ENCODE measurements at places on chromosomes 5 and 9. TPM values are rescaled to one million over a fixed set of nuclear protein-coding genes. Genes with fewer than 3 reads are reported as not detected.

GRCh38 chr5:18702821-18703220 is 1068.6 kb downstream of the TAF11L14 start:
- no peaks in the 10 kb centered on the region for H3K4me1 ChIP-seq
- no peak for DNase-seq
- no peaks in the 10 kb centered on the region for H3K27me3 ChIP-seq
- H3K27ac ChIP-seq = no peak overlapping the region

Gene FGF10
- polyA plus RNA-seq = not detected

DNA sequence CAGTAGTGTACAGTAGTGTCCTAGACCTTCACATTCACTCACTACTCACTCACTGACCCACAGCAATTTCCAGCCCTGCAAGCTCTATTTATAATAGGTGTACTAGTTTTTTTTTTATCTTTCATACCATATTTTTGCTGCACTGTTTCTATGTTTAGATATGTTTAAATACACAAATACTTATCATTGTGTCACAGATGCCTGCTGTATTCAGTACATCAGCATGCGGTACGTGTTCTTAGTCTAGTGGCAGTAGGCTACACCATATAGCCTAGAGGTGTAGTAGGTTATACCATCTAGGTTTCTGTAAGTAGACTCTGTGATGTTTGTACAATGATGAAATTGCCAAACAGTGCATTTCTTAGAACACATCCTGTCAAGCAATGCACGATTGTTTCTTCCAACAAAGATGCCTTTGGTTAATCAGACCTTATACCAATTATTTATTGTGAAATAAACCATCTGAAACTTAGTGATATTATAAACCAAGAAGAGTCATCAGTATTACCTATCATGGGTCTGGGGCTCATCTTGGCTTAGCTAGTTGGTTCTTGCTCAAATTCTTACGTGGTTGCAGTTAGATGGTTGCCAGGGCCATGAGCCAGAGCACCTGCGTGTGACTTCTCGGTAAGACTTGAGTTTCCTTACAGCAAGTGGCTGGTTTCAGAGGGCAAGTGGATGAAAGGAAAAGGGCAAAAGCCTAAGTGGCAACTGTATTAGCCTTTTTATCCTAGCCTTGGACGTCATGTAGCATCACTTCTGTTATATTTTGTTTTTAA is 41.1 kb downstream of the ERBIN start:
- peaks cover 3% of the 10 kb centered on the region for H3K36me3 ChIP-seq
- no peaks in the 10 kb centered on the region for H3K27me3 ChIP-seq
- H3K4me1 ChIP-seq = no peaks in the 10 kb centered on the region
- no peak for DNase-seq
- no peak overlapping the region for H3K27ac ChIP-seq
- H3K4me3 ChIP-seq = no peak overlapping the region

DNA sequence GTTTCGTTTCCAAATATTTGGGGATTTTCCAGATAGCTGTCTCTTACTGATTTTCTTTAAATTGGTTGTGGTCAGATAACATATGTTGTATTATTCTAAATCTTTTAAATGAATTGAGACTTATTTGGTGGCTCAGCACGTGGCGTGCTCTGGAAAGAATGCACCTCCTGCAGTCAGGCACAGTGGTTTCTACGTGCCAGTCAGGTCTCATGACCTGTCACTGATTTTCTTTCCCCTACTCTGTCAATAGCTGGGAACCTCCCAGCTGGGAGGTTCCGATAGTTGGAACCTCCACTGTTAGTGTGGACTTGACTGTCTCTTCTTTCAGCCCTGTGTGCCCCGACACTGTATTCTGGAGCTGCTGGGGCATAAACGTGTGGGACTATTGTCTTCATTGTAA is 27.6 kb downstream of the TRIP13 start:
- no peaks in the 10 kb centered on the region for H3K4me1 ChIP-seq
- no peak overlapping the region for H3K27ac ChIP-seq
- no peak for DNase-seq
- no peak overlapping the region for H3K4me3 ChIP-seq
- H3K36me3 ChIP-seq = peaks cover 27% of the 10 kb centered on the region
- no peaks in the 10 kb centered on the region for H3K27me3 ChIP-seq

DNA sequence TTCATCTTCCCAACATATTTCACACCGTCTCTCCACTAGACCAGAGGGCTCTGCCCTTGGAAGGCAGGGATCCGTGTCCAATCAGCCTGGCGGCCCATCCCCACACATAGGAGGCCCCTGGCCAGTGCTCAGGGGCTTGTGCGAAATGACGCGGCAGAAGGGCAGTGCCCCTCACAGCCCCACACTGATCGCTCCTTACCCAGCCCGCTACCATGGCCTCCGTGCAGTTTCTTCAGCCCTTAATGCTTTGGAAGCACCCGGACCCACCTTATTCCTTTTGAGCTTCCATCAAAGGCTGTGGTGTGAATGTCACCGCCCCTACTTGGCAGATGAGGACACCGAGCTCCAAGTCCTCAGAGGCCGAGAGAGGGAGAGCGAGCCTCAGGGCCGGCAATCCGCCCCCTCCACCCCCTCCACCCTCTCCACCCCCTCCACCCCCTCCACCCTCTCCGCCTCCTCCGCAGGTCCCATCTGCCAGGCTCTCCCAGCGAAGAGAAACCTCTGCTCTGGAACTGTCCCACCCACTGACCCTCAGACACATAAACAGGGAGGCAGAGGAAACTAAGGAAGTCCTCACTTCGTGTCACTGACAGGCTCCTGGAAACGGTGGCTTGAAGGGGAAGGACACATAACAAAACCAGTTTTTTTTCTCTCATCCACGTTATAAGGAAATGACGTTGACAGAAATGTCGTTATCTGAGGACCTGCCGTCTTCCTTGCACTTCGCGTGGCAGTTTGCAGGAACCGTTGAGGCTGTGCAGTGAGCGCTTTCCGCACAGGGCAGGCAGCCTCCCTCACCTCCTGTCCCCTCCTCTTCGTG is 13.9 kb downstream of the QSOX2 start:
- H3K36me3 ChIP-seq = no peaks in the 10 kb centered on the region
- no peak overlapping the region for H3K4me3 ChIP-seq
- no peaks in the 10 kb centered on the region for H3K27me3 ChIP-seq

DNA sequence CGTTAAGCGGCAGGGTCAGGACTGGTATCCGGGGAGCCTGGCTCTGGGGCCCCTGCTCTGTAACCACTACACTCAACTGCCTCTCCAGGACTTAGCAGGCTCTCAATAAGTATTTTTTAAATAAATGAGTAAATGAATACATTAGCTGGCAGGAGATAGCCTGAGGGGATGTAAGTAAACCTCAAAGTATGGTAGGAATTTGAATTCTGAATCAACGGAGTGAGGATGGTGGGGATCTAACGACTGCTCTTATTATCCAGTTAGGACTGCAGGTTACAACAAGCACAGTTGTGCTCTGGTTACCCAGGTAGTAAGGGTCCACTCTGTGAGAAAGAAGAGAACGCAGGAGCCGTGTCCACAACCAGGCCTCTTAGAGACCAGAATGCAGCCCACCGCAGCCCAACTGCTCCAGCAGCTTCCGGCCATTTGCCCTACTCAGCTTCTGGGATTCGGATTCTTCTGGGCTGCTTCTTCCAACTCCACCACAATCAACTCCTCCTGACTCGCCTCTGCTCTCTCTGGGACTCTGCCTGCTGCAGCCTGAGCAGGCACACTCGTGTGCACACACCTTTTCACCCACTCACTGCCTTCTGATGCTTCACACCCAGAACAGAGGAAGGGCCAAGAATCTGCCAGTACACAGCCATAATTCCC is 52.6 kb downstream of the MED27 start:
- H3K4me1 ChIP-seq = no peaks in the 10 kb centered on the region
- no peaks in the 10 kb centered on the region for H3K27me3 ChIP-seq
- no peak overlapping the region for H3K4me3 ChIP-seq
- DNase-seq = no peak
- H3K36me3 ChIP-seq = no peaks in the 10 kb centered on the region
- no peak overlapping the region for H3K27ac ChIP-seq

DNA sequence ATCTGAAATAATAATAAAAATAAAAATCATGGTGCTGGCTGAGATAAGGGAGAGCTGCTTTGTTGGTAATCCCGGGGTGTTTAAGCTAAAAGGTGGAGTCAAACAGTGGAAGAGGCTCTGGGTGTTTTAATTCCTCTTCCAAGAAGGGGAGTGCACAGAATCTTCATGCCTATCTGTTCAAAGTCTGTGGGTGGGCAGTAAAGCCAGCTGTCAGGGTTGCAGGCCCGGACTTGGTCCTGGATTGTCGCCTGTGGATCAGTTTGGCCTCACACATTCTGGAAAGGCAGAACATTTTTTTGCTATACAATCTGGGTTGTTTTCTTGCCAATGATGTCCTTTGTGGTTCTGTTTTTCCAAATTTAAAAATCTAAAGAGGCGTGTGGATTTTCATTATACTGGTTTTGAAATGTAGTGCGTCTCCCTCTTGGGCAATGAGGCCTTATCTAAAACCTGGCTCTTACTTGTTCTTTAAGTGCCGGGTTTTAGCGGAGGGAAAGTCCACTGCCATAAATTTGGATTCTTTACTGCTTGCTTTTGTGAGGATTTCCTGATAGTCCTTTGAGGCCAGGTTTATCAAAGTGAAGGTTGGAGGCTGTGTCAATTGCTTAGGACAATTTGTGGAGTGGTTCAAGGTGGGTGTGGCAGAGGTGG is 5.8 kb downstream of the ANKDD1B start:
- DNase-seq = peak; percentile 74
- no peak overlapping the region for H3K4me3 ChIP-seq
- H3K27ac ChIP-seq = peak overlapping the region; percentile 18
- no peaks in the 10 kb centered on the region for H3K36me3 ChIP-seq

Gene KCNV2
- polyA plus RNA-seq = not detected

- H3K27me3 ChIP-seq = no peaks in the 10 kb centered on the region
- H3K36me3 ChIP-seq = no peaks in the 10 kb centered on the region
- H3K27ac ChIP-seq = no peak overlapping the region
- no peaks in the 10 kb centered on the region for H3K4me1 ChIP-seq
Observed at GRCh38 chr5:126866851-126867636, 90.1 kb downstream of the LMNB1 start.

Gene NDOR1
- polyA plus RNA-seq = 9.2 TPM

DNA sequence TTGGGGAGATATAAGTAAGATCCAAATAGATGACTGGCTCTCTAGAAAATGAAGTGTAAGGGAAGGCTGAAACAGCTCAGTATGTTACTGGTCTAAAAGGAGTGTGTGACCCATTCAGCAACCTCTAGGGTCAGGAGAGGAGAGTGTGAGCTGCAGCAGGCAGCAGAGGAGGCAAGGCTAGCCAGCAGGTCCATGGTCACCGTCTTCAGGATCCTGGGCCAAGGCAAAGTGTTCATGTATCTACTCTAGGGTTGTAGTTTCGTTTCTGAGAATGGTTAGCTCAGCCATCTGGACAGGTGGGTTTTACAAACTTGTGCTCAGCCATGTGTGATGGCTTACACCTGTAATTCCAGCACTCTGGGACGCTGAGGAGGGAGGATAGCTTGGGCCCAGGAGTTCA is 13.7 kb downstream of the MYO10 start:
- peaks cover 6% of the 10 kb centered on the region for H3K36me3 ChIP-seq
- H3K4me3 ChIP-seq = no peak overlapping the region
- H3K27ac ChIP-seq = no peak overlapping the region
- peak; percentile 29 for DNase-seq
- no peaks in the 10 kb centered on the region for H3K27me3 ChIP-seq

Gene IL13
- polyA plus RNA-seq = not detected

GRCh38 chr9:110106661-110107060 is 101.3 kb downstream of the C9orf152 start:
- H3K27me3 ChIP-seq = no peaks in the 10 kb centered on the region
- H3K36me3 ChIP-seq = no peaks in the 10 kb centered on the region
- DNase-seq = no peak
- H3K4me1 ChIP-seq = peaks cover 5% of the 10 kb centered on the region
- no peak overlapping the region for H3K27ac ChIP-seq
